ENCODE measurements at places on chromosomes 6 and 20.

GRCh38 chr6:13421425-13422059, 65.9 kb downstream of the GFOD1 start:
- DNase-seq = no peak

DNA sequence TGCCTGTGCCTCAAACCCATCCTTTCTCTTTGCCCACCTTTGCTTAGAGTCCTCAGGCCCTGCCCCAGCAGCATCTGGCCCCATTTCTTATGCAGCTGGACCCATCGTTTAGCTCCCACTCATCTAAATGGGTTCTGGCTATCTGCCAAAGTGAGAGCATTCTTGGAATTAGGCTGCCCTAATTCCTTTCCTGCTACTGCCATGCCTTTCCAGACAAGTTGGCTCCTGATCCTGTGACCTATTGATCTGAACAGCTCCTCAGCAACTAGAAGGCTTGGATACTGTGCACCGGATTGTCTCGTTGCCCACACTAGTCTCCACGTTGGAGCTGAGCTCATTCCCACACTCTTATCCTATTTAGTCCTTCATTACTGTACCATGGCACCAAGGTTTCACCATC, 22.9 kb downstream of the DZANK1 start:
- DNase-seq = no peak

- no peak for DNase-seq
Observed at GRCh38 chr20:19770375-19770774, 12.3 kb downstream of the RIN2 start.

DNA sequence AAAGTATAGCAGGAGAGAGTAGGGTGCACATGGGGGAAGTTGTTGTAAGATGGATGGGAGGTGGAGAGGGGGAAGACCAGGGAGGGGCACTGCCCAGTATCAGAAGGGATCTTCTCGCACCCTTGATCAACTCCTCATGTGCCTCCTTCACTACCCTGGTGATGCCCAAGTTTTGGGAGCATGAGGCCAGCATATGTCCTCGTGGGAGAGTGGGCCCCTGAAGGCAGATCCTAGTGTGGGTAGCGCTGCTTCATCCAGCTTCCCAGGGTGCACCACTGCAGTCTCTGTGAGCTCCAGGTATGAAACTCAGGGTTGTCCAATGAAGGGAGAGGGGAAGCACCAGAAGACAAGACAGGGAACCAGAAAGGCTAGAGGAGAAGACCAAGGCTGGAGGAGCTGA, 82.2 kb upstream of the FOXP4 start:
- no peak for DNase-seq

- DNase-seq = no peak
Observed at GRCh38 chr6:14567842-14568241, 450.3 kb downstream of the CD83 start.

DNA sequence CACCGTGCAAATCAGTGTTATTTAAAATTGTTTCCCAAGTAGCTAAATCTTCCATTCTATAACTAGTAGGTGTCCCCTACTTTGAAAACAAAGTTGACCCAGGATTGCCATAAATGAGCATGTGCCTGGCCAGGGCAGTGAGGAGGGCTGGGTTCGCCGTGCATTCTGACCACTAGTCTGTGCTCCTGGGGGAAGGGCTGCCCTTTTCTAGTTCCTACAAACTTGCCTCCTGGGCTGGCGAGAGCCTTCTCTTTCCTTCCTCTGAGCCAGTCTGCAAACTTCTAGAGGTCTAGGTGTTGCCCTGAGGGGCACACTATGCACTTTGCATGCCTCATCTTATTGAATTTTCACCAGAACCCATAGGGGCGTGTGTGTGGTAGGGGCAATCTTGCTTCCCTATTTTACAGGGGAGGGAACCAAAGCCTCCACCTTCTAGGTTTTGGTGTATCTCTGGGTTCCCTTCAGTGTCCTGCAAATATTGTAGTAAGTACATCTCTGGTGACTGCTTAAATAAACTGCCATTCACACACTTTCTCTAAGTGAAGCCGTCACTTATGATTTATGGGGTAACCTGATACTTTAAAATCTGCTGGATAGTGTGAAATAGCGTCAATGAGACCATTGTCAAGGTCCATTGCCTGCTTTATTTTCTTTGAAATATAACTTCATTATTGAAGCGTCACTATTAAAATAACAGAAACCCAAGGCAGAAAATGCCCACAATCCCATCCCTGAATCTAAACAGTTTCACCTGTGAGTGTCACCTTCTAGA, 42.2 kb downstream of the CDH26 start:
- DNase-seq = no peak

- DNase-seq = no peak
Observed at GRCh38 chr20:57810511-57811373, 100.9 kb upstream of the PMEPA1 start.

DNA sequence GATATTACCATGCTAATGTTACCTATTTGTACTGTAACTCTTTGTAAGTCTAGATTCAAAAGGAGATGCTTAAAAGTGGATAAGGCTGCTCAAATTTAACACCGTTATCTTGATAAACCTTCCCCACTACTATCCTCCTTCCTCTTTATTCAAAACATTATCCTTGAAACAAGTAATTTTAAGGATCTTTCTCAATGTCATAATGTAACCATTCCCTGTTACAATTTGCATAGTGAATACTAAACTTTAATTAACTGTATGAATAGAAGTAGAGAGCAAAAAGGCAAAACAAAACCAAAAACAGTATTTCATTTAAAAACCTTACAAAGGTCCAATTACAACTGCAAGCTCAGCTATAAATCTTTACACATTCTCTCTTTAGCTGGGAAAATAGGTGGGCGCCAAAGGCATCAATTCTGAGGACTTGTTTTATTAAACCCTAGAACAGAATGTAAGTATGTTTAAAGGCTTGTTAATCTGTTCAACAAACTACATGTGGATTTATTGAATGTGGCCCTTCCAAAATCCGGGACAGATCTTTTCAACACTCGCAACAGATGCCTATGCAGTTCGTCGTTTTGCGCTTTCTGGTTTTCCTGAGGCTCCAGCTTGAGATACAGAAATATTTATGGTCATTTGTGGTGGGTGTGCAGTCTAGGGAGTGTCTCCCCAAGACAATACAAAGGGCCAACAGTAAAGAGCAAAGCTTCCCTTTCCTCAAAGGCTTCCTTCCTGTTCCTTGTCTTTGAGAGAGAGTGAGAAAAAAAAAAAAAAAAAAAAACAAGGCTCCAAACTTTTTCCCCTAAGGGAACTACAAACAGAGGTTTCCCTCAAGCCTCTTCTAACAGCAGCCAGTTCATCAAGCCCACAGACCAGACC, 15.1 kb downstream of the KIF13A start:
- no peak for DNase-seq

- no peak for DNase-seq
Observed at GRCh38 chr20:43667341-43668132, 623 bp downstream of the MYBL2 start.

DNA sequence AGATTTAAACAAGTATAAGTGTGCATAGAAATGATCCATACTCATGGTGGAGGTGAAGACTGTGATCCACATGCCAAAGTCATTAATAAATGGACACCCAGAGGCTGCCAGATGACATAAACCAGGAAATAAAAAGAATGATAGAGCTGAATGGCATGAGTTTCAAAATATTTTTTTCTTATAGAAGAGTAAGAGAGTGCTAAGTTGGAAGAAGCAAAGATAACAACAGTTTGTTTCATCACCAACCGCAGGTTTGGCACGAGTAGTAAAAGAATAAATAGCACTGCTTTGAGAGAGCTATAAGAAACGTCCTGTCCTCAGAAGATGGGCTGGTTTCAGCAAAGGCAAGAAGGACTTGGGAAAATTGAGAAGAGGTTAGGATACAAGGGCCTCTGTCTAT, 246.9 kb downstream of the UBE3D start:
- DNase-seq = no peak

GRCh38 chr6:36362551-36363370, 24.7 kb downstream of the ETV7 start:
- no peak for DNase-seq

- no peak for DNase-seq
Observed at GRCh38 chr6:68633972-68634725, 933 bp upstream of the ADGRB3 start.
